ENCODE measurements at places on chromosomes 2 and 18. TPM values are rescaled to one million over a fixed set of nuclear protein-coding genes. Genes with fewer than 3 reads are reported as not detected.

NOSTRIN gene
- 1.5 TPM for total RNA-seq

MARCHF4 gene
- total RNA-seq = 0.52 TPM

ABCG8 gene
- total RNA-seq = not detected

RGPD3 gene
- total RNA-seq = 0.65 TPM

PARD6G gene
- 1.6 TPM for total RNA-seq

CDH20 gene
- total RNA-seq = not detected
